C1 segment of cervical spinal cord (tissue), 14 donors: ENCODE measurements at places on chromosomes 11 and 22.

DNA sequence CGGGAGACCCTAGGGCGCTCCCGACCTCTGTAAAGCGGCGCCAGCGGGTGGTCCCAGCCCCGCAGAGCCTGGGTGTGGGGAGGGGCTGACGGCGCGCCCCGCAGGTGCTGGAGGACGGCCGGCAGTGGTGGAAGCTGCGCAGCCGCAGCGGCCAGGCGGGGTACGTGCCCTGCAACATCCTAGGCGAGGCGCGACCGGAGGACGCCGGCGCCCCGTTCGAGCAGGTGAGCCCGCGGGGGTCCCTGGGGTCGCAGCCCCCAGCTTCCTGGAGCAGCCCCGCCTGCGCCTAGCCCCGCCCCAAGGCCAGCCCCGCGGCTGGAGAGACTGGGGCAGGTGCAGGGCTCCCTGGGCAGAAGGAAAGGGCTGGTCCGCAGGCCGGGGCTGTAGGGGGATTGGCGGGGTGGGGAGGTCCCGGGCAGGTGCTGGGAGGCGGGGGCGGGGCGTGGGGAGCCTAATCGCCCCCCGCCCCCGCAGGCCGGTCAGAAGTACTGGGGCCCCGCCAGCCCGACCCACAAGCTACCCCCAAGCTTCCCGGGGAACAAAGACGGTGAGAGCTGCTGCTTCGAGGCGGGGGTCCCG lies 19.7 kb downstream of the EPS8L2 start:
- DNase-seq: no peak

DNA sequence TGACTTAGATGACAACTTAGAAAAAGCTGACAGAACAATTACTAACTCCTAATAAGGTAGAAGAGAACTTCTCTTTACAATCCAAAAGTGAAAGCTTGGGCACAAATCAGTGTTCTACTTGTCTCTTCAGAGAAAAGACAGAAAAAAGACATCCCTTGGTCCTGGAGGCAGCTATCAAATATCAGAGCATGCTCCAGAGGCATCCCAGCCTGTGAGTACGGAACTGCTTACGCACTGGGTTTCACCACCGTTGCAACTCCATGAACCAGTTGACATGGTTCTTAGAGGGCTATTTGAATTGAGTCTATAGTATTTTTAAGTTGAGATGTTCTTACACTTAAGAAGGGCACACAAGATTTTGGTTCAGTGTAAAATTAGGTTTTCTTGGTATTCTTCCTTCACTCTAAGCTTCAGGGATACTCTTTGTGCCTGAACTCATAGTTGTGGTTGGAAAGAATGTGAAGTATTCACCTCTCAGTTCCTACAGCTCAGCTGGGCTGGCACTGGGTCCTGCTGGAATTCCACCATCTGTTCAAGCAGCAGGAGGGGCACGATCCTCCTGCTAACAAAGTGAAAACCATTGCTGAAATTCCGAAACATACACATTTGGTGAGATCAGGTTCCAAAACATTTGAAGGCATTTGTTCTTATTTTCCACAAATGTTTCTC lies 6.3 kb downstream of the AKIP1 start:
- DNase-seq: no peak

- no peak for DNase-seq
Observed at GRCh38 chr11:67657300-67657699, 6.8 kb upstream of the ACY3 start.

- no peak for DNase-seq
Observed at GRCh38 chr11:19738124-19738523, 25.5 kb downstream of the NAV2 start.

- DNase-seq: no peak
Observed at GRCh38 chr11:409600-410483, 5.0 kb downstream of the SIGIRR start.

DNA sequence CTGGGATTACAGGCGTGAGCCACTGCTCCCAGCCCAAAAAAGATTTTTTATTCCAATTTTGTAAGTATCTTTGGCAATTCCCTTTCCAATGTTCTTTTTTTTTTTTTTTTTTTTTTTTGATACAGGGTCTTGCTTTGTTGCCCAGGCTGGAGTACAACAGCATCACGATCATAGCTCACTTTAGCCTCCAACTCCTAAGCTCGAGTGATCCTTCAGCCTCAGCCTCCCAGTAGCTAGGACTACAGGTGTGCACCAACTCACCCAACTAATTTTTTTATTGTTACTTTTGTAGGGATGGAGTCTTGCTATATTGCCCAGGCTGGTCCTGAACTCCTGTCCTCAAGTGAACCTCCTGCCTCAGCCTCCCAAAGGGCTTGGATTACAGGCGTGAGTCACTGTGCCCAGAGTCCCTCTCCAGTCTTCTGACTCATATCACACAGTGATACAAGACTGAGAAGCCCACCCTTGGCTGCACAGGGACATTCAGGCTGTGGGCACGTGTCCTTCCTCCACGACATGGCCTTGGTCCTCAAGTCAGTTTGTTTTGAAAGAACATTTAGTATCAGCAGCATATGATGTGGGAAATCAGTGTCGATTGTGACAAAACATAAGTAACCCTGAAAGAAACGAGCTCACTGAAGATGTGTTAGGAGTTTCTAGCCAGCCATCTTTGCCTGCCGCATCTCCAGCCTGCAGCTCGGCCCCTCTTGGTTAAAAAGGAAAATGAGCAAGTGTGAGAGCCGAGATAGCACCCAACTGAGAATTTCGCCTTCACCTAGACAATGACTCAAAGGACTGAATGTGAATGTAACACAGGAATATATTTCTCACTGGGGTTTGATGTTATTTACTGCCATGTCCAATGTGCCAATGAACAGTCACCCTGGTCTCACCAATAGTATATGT lies 175.5 kb downstream of the MN1 start:
- no peak for DNase-seq

- no peak for DNase-seq
Observed at GRCh38 chr11:131373756-131374155, 3.3 kb downstream of the NTM start.

DNA sequence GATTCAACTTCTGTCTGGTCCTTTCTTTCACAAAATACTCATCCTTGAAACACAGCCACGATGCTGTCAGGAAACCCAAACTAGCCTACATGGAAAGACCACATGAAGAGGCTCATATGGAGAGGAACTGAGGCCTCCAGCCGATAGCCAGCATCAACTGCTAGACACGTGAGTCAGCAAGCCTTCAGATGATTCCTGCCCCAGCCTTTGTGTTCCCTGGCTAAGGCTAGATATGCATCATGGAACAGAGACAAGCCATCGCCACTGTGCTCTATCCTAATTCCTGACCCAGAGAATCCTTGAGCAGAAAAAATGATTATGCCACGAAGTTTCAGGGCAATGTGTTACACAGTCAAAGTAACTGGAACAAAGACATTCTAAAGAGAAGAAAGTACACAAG lies 75.5 kb downstream of the ENTHD1 start:
- DNase-seq: no peak

GRCh38 chr11:130085671-130086290 lies 16.1 kb downstream of the APLP2 start:
- no peak for DNase-seq

DNA sequence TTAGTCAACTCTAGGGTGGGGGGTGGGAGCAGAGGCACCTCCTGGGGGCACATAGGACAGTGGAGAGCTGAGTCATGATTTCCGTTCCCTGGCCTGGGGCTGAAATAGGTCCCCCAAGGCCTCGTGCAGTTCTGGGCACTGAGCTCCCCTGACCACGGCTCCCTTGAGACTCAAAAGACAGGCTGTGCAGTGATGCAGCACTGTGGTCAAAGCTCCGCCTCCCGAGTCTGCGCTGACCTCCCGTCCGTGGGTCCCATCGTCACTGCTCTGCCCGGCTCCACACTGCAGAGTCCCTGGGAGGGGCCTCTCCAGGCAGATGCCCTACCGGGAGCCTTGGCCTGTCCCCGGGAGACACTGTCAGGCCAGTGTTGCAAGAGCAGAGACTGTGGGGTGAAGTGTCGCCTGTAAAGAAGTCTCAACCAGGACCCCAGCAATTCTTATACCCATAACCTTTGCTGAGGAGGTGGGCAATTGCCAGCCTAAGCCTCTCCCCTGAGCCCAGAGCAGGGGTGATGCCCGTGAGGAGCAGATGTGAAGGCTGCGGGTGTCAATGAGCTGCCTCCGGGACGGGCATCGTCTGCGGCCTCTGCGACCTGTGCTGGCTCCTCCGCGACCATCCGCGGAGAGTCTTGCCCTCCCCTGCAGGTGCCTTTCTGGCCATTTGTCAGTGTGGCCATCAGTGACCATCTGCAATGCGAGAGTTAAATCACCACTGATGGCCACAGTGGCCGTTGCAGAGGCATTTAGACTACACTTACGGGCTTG lies 877.3 kb downstream of the BRD1 start:
- no peak for DNase-seq

GRCh38 chr11:130674686-130675308 lies 226.4 kb downstream of the ADAMTS15 start:
- no peak for DNase-seq

GRCh38 chr11:128720522-128720985 lies 26.7 kb downstream of the FLI1 start:
- DNase-seq: no peak

DNA sequence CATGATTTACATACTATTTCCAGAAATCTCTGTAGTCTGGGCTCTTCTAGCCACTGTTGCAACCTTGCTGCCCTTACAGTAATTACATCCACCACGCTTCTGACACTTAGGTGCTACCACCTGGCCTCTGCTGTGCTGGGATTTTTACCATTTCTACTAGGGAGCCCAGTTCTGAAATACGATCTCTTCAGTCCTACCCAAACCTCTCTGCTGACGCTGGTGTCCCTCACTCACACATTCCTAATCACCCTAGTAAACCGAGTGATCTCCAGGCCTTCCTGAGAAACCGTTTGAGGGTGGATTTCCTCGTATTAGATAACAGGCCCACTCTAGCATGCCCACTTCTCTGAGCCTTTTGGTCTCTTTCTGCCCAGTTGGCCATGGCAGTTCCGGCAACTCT lies 588.9 kb upstream of the CADM1 start:
- no peak for DNase-seq

GRCh38 chr11:107799218-107799859 lies 59.2 kb downstream of the SLC35F2 start:
- DNase-seq: no peak

DNA sequence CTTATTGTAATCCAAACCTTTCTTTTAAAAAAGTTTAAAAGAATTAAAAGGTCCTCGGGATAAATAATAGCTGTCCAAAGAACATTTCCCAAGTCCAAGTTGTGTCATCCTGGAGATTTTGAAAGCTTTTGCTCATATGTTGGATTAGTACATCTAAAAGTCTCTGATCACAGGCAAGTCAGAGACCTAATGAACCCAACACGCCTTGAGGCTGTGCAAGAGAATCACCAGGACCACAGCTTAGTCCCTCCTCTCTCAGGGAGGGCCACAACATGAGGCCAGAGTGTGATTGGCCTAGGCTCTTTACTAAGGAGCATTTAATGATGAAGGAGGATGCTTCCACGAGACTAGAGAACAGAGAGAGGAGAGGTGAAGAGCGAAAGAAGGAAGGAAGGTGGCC lies 98.7 kb upstream of the OR5AK2 start:
- DNase-seq: no peak

DNA sequence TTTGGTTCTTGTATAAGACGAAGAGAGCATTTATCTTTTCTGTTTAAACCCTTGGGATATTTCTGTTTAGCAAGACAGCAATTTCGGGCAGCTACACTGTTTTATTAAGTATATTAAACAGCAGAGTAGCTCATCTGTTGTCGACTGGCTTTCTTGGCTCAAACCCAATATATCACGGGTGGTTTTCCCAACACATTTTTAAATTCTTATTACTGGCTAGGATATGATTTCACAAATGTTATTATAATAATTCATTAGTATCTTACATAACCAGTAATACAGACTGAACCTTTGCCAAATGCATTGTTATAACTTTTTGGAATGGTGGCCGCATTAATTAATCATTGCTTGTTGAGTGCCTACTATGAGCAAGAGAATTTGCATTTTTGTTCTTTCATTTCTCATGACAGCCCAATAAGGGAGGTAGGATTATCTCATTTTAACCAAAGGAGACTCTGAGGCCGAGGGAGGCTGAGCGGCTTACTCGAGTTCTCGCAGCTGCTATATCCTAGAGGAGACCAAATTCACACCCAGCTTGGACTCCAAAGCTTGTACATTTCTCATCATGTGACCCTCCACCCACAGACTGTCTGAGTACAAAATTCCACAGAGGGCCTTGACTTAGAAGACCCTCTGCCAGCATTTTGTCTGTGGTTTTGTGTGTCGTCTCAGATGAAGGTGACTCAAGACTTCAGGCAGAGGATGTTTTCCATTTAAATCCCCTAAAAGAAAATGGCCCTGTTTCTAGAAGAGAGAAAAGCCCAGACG lies 304.9 kb downstream of the NTM start:
- no peak for DNase-seq

DNA sequence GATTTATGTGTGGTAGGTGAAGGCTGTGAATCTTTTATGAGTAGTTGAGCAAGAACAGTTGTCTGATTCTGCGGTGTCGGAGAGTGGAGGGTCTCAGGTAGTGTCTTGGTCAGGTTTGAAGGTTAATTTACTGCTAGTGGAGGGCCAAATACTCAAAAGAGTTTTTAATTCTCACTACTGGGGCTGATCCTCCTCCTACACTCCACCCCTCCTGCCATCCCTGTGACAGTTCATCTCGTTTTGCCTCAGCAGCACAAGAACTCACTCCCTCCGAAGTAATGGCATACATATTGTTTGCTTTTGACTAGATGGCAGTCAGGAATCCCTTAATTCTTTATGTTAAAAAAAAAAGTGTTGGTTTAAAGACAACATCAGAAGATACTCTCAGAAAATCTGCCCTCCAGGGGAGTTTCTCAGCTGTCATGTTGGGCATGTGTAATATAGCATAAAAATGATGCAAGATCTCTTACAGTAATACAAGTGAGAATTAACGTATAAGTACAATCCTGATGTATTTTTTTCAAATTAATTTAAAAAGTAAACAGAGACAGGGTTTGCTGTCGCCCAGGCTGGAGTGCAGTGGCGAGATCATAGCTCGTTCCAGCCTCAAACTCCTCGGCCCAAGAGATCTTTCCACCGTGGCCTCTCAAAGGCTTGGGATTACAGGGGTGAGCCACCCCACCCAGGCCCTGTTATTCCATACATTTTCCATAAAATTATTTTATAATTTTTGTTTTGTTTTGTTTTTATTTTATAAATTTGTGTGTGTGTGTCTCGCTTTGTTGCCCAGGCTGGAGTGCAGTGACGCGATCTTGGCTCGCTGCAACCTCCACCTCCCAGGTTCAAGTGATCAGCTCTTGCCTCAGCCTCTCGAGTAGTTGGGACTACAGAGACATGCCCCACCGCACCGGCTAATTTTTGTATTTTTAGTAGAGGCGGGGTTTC lies 1.3 kb downstream of the FAR1 start:
- no peak for DNase-seq

GRCh38 chr11:44923806-44924205 lies 26.9 kb downstream of the TP53I11 start:
- DNase-seq: no peak
